Anterior cingulate cortex (tissue), 58 donors: ENCODE measurements at places on chromosomes 12 and 14.

DNA sequence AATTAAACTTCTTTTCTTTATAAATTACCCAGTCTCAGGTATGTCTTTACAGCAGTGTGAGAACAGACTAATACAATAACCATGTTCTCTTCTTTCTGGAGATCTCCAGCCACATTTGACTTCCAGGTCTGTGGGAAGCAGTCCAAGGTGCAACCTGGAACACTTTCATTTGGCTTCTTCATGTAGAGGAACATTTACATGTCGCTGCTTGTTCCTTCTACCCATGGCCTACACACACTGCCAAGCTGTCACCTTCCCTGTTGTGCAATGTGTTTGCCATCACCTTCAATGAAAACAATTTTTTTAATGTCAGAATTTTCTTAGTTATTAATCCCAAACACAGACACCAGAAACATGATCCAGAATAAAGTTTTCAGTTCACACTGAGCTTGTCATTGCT, 104.7 kb downstream of the PRKCH start:
- DNase-seq = no peak

- no peak for DNase-seq
Measured at GRCh38 chr12:18257251-18257650, 4.1 kb upstream of the PIK3C2G start.

DNA sequence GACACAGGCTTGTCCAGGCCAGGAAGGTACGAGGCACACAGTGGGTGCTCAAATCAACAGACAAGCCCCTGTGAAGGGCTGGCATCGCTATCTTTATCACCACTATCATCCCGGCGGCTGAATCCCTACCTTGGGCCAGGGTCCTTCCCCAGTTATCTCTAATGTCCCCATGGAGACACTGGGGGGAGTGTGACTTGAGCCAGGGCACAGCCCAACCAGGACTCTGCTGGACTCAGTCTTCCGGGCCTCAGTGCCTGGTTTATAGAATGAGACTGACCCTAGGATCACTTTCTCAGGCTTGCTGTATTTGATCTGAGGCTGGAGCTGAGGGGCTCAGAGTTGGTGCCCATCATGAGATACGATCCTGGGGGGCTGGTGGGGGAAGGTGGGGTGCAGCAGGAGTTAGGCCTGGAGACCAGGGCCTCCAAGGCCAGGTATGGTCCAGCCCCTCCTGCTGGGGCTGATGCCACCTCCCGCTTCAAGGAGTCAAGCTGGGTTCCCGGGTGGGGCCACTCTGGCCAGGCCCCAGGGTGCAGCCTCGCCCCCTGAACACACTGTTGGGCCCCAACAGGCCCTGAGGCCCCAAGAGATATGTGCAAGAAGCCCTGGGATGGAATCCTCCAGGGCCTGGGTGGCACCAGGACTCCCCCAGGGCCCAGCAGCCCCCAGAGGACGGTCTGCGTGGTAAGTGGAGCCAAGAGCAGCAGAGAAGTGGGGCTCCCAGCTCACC, 11.8 kb downstream of the BEGAIN start:
- no peak for DNase-seq

DNA sequence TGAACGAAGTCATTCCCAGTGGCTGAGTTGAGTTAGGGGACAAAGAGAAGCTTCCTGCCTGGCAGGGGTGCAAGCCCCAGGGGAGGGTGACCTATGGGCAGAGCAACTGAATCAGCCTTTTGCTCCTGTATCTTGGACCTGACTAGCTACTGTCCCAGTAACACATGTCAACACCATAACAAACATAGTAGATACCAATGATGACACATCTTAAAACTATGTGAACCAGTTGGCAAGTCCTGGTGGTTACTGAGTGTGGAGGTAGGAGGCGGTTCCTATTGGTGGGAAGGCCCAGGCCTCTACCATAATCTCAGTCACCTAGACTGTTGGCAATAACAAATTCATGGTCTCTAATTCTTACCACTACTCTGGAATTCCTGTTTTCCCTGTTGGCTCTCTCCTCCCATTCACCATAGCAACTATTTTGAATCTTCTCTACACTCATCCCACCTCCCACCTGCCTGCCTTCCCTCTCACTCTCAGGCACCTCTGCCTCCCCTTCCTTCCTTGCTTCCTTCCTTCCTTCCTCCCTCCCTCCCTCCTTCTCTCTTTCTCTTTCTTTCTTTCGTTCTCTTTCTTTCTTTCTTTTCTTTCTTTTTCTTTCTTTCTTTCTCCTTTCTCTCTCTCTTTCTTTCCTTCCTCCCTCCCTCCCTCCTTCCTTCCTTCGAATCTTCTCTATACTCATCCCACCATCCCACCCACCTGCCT, 8.1 kb upstream of the P2RX7 start:
- DNase-seq = no peak
